ENCODE measurements at places on chromosomes 11 and 22.

DNA sequence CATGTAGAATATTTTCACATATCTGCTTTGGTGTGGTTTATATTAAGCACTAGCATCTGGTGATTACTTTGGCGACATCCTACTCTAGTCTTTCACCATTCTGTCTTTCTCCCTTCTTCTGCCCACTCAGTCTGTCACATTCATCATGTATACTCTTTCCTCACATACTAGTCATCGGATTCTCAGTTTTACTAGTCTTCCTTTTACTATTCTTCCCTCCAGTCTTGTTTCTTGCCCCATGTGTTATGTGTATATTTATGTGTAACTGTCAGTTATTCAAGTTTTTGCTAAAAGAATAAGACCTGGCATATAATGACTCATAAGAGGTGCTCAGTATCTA is 4.6 kb upstream of the DIXDC1 start:
- no peaks in the 10 kb centered on the region for H3K27me3 ChIP-seq
- no peak overlapping the region for H3K4me3 ChIP-seq
- H3K27ac ChIP-seq: no peak overlapping the region
- DNase-seq: no peak
- no peaks in the 10 kb centered on the region for H3K36me3 ChIP-seq
- peaks cover 7% of the 10 kb centered on the region for H3K4me1 ChIP-seq

GRCh38 chr22:27858626-27859025 is 57.1 kb upstream of the MN1 start:
- H3K27ac ChIP-seq: peak overlapping the region; percentile 64
- H3K27me3 ChIP-seq: no peaks in the 10 kb centered on the region
- no peak for DNase-seq
- H3K36me3 ChIP-seq: peaks cover 26% of the 10 kb centered on the region
- peaks cover 37% of the 10 kb centered on the region for H3K4me1 ChIP-seq
- no peak overlapping the region for H3K4me3 ChIP-seq

DNA sequence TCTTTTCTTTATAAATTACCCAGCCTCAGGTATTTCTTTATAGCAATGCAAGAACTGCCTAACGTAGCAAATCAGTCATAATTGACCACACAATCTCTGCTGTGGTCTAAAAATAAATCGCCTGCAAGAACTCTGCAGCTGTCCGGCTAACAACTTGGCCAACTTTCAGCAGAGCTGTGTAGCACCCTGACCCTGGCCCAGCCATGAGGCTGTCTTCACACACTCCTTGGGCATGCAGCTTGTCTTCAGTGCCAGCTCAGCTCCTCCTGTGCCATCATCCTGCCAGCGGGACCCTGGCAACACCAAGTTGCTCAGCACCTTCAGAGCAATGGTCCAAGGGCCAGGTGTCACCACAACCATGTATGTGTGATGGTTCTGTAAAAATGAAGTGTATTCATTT is 355.6 kb downstream of the OPCML start:
- DNase-seq: no peak
- no peaks in the 10 kb centered on the region for H3K27me3 ChIP-seq
- no peak overlapping the region for H3K4me3 ChIP-seq
- H3K4me1 ChIP-seq: no peaks in the 10 kb centered on the region

DNA sequence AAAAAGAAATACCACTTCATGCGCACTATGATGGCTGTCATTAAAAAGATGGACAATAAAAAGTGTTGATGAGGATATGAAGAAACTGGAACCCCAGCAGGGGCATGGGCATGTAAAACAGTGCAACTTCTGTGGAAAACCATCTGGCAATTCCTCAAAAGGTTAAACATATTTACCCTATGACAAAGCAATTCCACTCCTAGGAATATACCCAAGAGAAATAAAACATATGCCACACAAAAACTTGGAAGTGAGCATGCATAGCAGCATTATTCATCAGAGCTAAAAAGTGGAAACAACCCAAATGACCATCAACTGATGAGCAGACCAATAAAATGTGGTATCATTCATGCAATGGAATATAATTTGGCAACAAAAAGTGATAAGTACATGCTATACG is 50.1 kb downstream of the LRRC32 start:
- peaks cover 55% of the 10 kb centered on the region for H3K4me1 ChIP-seq
- peak overlapping the region; percentile 57 for H3K27ac ChIP-seq
- H3K36me3 ChIP-seq: no peaks in the 10 kb centered on the region
- H3K27me3 ChIP-seq: no peaks in the 10 kb centered on the region

- no peaks in the 10 kb centered on the region for H3K27me3 ChIP-seq
- H3K4me3 ChIP-seq: peak overlapping the region; percentile 58
- H3K27ac ChIP-seq: peak overlapping the region; percentile 96
- DNase-seq: peak; percentile 99
- H3K4me1 ChIP-seq: no peaks in the 10 kb centered on the region
- peaks cover 26% of the 10 kb centered on the region for H3K36me3 ChIP-seq
These were observed 1.9 kb downstream of the GNG3 start for GRCh38 chr11:62709247-62710000.

- DNase-seq: peak; percentile 97
- peaks cover 39% of the 10 kb centered on the region for H3K4me1 ChIP-seq
- H3K36me3 ChIP-seq: no peaks in the 10 kb centered on the region
- no peak overlapping the region for H3K4me3 ChIP-seq
These were observed 11.2 kb upstream of the P4HA3 start for GRCh38 chr11:74322667-74323066.

- no peaks in the 10 kb centered on the region for H3K36me3 ChIP-seq
- H3K4me1 ChIP-seq: no peaks in the 10 kb centered on the region
- H3K27ac ChIP-seq: no peak overlapping the region
- H3K27me3 ChIP-seq: no peaks in the 10 kb centered on the region
- no peak for DNase-seq
- no peak overlapping the region for H3K4me3 ChIP-seq
These were observed 11.1 kb downstream of the OR5A2 start for GRCh38 chr11:59415111-59415510.

DNA sequence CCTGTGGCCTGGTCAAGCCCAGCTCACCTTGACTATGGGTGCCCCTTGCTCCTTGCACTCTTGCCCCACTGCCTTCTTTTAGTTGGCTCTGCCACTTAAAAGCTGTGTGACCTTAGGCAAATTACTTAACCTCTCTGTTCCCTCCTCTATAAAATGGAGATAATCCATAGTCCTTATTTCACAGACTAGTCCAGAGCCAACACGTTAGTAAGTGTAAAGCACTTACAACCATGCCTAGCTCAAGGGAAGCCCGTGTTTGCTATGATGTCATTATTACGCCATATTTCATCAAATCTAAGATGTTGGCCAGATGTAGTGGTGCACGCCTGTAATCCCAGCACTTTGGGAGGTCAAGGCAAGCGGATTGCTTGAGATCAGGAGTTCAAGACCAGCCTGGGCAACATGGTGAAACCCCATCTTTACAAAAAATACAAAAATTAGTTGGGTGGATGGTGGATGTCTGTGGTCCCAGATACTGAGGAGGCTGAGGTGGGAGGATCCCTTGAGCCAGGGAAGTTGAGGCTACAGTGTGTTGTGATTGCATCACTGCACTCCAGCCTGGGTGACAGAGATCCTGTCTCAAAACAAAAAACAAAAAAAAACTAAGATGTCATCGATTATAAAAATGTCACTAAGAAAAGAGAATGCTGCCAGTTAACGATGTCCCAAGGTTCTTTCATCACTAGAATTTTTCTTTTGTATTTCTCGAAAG is 2.3 kb upstream of the CCDC88B start:
- no peak for DNase-seq
- H3K4me1 ChIP-seq: no peaks in the 10 kb centered on the region
- H3K27me3 ChIP-seq: no peaks in the 10 kb centered on the region
- H3K27ac ChIP-seq: no peak overlapping the region
- no peaks in the 10 kb centered on the region for H3K36me3 ChIP-seq

- H3K4me3 ChIP-seq: peak overlapping the region; percentile 94
- H3K4me1 ChIP-seq: peaks cover 68% of the 10 kb centered on the region
- peak; percentile 54 for DNase-seq
- peak overlapping the region; percentile 90 for H3K27ac ChIP-seq
- no peaks in the 10 kb centered on the region for H3K27me3 ChIP-seq
These were observed 2.0 kb downstream of the GRK2 start for GRCh38 chr11:67268081-67268961.

- no peak overlapping the region for H3K4me3 ChIP-seq
- H3K27me3 ChIP-seq: peaks cover 29% of the 10 kb centered on the region
- H3K4me1 ChIP-seq: no peaks in the 10 kb centered on the region
- H3K27ac ChIP-seq: no peak overlapping the region
- H3K36me3 ChIP-seq: no peaks in the 10 kb centered on the region
These were observed 16.7 kb upstream of the ALDH3B2 start for GRCh38 chr11:67691149-67691548.

DNA sequence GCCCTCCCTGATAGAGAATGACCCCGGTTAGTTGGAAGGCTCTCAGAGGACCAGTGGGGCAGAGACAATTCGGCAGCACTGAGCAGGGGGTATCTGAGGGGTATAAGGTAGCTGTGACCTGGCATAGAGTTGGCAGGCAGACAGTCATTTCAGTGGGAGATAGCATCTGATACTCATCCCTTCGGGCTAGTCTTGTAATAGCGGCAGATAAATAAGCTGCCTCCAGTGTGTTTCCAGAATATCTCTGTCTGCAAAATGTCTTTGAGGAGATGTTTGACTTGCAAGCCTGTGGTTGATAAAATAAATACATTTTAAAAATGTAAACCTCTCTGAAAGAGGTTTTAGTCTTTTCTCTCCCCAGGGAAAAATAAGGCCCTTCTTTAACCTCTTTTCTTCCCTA is 54.2 kb downstream of the TEAD1 start:
- no peaks in the 10 kb centered on the region for H3K27me3 ChIP-seq
- DNase-seq: no peak
- no peak overlapping the region for H3K4me3 ChIP-seq

DNA sequence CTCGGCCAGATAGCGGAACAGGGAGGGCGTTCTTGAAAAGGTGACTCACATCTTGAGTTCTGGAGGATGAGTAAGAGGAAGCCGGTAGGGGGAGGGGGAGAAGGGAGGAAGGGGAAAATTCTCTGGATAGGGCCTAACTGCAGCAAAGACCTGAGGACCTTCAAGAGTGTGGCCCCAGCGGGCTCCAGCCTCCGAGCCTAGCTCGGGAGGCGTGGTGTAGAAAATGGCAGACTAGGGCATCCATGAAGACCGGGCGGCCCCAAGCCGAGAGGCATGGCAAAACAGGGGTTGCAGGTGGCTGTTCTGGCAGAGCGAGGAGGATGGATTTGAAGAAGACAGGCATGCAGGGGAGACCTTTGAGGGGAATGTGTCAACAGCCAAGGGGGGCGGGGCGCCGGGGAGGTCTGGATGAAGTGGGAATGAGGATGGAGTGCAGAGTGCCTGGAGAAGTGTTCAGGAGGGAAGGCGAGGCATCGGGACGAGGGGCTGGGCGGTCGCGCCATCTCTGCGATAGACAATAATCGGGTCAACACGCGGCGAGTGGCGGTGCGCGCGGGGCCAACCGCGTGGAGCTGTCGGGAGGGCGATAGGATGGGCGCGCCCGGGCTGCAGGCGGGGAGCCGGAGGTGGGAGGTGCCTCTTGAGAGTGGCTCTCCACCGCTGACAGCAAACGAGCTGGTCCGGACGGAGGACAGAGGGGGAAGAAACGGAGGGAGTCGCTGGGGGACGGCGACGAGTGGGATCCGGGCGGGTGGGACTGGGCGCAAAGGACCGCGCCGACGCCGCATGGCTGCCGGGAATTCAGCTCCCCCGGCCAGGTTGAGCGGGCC is 40.0 kb upstream of the CREB3L1 start:
- H3K4me1 ChIP-seq: peaks cover 24% of the 10 kb centered on the region
- no peaks in the 10 kb centered on the region for H3K36me3 ChIP-seq
- H3K4me3 ChIP-seq: peak overlapping the region; percentile 59
- peak; percentile 70 for DNase-seq
- peak overlapping the region; percentile 56 for H3K27ac ChIP-seq

DNA sequence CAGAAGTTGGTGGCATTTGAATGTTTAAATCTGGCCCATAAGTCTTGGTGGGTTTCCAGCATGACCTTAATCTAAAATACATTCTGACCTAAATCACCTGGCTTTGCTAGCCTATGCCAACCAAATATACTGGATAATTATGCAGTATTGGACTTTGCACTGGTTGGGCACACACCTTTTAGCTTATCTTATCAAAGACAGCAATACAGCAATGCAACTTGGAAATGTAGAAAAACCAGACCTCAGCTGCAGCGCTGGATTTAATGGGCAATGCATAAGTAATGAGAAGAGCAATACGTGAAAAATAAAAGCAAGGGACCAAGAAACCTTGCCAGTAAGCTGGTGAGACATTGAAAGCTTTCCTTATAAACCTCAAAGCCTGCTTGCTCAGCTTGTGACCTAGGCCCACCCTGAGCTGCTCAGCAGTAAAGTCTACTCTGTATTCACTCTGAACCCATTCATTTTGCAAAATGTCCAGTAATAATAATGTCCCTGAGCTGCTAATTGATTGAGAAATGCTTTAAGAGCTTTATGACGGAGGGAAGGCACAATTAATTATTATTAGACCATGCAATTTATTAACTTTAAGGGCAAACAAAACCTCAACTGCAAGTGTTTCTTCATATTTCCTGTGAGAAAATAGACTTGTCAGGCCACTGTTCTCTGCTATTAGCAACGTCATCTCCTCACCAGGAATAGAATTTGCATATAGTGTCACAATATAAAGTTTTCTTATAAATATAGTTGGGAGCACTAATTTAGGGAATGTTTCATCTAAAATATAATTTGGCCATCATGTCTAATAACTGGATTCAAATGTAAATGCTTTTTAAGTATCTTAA is 49.4 kb upstream of the CEP295 start:
- no peak overlapping the region for H3K27ac ChIP-seq
- H3K36me3 ChIP-seq: no peaks in the 10 kb centered on the region
- DNase-seq: no peak
- no peaks in the 10 kb centered on the region for H3K27me3 ChIP-seq

DNA sequence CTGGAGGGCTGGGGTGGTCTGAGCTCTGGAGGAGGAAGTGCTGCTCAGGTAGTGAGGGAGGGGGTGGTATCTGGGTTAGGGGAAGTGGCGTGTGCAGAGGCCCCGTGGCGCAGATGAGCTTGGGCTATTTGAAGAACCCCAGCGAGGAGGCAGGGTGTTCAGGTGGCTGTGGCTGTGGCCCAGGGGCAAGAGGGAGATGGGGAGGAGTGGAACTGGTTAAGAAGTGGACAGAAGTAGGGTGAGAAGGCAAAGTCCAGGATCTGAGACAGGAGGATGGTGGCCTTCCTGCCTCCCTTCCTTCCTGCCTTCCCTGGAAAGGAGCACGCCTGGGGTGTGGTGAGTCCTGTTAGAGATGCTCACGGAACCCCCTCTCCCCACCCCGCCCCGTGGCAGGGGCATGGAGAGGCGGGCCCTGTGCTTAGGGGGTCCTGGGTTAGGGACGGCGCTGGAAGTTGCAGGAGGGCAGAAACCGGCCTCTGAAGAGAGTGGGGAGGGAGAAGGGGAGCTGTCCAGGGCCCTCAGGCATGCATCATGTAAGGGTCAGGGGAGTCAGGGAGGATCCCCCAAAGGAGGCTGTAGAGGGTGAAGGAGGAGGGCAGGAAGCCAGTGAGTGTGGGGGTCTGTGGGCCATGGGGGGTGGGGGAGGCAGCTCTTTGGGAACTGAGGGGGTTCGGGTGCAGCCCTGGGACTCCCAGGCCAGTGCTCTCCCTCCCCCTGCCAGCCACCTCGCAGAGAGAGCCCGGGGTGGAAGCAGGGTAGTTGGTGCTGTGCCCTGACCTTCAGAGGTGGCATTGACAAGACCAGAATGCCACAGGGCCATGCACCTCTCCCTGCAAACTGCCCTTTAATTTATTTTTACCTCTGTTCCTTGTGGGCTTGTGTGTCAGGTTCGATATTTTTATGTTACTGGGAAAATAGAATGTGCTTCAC is 63.7 kb upstream of the PARVG start:
- no peaks in the 10 kb centered on the region for H3K4me1 ChIP-seq
- DNase-seq: no peak
- no peaks in the 10 kb centered on the region for H3K27me3 ChIP-seq

- H3K4me1 ChIP-seq: peaks cover 9% of the 10 kb centered on the region
- H3K27me3 ChIP-seq: no peaks in the 10 kb centered on the region
- H3K36me3 ChIP-seq: no peaks in the 10 kb centered on the region
- no peak for DNase-seq
- H3K4me3 ChIP-seq: no peak overlapping the region
These were observed 71.8 kb downstream of the PHF21A start for GRCh38 chr11:46049325-46049897.
